ENCODE measurements at places on chromosomes 1 and 21.

DNA sequence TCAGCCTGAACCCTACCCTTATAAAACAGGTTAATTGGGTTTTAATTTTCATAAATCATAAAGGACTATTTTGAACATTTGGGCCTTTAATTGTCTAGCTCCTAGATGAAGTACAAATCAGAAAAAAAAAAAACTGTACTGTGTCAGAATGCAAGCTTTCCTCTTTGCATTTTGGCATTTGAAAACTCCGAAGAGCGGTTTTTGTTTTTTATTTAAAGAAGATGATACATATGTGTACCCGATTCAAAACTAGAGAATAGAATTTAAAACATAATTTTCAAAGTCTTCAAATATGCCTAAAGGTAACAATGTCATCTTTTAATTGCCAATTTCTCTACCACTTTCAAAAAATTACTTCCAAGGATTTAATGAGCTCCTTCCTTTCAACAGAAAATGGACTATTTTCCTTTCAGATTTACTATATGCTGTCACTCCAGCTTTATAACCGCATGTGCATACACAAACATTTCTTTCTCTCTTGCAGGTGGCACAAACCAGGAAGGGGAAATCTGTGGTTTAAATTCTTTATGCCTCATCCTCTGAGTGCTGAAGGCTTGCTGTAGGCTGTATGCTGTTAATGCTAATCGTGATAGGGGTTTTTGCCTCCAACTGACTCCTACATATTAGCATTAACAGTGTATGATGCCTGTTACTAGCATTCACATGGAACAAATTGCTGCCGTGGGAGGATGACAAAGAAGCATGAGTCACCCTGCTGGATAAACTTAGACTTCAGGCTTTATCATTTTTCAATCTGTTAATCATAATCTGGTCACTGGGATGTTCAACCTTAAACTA lies 33.7 kb downstream of the MRPL39 start:
- DNase-seq: no peak

GRCh38 chr1:2127187-2128145 lies 67.1 kb downstream of the FAAP20 start:
- DNase-seq: no peak

DNA sequence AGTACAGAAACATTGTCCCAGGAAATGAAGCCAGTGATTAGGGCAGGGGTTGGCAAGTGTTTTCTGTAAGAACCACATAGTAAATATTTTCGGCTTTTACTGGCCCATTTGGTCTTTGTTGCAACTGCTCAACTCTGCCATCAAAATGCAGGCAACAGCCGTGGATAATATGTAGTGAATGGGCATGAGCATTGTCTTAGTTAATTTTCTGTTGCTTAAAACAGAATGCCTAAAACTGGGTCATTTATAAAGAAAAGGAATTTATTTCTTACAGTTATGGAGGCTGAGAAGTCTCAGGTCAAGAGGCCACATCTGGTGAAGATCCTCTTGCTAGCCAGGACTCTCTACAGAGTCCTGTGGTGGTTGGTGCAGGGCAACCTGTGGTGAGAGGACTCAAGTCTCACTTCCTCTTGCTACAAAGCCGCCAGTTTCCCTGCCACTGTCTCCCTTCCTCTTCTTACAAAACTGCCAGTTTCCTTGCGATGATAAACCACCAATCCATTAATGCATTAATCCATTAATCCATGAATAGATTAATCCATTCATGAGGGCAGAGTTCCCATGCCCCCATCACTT lies 166.4 kb downstream of the PSMG1 start:
- DNase-seq: no peak

DNA sequence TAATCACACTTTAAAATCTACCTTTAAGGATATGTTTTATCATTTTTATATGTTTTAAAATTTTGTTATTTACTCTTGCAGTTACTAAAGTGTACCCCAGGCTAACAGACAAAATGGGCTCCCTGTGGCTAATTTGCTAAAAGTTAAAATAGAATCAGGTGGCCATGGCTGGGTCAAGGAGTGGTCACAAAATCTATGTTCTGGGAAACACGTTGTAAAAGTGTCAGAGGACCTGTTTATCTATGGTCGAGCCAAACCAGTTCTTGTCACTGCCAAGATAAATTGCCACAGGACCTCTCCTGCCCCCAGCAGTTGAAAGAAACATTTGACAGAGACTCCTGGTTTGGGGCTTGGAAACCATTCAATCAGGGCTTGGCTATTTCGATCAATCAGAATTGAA lies 21.2 kb upstream of the TTLL7 start:
- no peak for DNase-seq

DNA sequence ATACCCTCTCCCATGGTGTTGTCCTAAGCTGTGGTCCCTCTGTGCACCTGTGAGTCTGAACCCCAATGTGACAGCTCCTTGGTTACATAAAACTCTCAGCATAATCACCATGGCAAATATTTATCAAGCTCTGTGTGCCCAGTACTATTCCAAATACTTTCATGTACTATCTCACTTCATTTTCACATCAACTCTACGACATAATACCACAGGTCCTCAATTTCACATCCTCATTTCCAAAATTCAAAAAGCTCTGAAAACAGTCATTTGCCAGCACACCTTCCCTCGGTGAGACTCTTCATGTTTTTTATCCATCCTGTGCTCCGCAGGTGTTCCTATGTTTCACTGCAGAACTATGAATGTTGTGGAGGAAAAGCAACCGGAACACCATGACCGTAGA lies 12.4 kb upstream of the CREG1 start:
- DNase-seq: no peak

GRCh38 chr1:15004396-15004795 lies 149.2 kb upstream of the TMEM51 start:
- no peak for DNase-seq

DNA sequence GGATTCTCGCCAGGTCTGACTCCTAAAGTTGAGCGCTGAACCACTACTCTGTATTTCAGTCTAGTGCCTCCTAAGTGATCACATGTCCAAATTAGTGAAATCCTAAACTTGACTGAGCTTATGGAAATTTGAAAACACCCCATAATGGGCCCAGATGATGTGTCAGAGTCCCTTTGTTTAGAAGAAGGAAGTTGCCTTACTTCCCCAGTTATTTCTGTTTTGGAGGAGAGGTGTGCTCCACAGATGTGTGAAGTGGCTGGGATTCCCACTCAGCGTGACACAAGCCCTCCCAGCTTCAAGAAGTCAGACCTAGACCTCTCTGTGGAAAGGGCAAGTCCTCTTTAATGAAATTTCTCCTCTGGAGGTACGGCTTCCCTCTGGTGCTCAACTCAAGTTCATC lies 188.8 kb downstream of the TTLL7 start:
- DNase-seq: no peak

DNA sequence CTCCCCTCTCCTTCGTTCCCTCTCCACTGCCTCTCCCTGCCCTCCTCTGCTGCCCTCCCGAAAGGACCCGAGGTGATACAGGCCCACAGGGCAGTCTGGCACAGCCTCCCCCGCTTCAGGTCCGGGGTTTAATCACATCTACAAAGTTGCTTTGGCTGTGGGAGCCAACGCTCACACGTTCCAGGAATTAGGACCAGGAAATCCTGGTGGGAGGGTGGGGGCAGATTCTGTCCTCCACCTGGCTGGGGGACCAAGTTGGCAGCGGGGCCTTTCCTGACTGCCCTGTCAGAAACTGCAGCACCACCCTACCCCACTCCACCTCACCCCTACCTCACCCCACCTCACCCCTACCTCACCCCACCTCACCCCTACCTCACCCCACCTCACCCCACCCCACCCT lies 95.1 kb downstream of the WDR4 start:
- DNase-seq: no peak

DNA sequence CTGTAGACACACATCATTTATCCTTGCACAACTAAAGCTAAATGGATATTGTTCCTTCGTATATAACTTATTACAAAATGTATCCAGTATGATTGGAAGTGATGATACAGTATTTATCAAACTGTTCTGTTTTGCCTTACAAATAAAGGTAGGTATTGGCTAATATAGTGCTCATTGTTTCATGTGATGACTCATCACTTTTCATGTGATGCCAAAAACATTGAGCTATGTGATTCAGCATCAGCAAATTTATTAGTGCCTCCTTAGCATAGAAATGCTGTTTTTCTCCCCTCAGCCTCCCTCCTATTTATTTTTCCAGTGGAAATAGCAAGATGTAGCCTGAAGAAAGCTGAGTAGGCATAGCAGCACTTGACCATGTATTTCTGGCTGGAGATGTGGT lies 228.6 kb upstream of the LYPLAL1 start:
- no peak for DNase-seq

GRCh38 chr1:37055631-37056030 lies 21.3 kb upstream of the GRIK3 start:
- no peak for DNase-seq

DNA sequence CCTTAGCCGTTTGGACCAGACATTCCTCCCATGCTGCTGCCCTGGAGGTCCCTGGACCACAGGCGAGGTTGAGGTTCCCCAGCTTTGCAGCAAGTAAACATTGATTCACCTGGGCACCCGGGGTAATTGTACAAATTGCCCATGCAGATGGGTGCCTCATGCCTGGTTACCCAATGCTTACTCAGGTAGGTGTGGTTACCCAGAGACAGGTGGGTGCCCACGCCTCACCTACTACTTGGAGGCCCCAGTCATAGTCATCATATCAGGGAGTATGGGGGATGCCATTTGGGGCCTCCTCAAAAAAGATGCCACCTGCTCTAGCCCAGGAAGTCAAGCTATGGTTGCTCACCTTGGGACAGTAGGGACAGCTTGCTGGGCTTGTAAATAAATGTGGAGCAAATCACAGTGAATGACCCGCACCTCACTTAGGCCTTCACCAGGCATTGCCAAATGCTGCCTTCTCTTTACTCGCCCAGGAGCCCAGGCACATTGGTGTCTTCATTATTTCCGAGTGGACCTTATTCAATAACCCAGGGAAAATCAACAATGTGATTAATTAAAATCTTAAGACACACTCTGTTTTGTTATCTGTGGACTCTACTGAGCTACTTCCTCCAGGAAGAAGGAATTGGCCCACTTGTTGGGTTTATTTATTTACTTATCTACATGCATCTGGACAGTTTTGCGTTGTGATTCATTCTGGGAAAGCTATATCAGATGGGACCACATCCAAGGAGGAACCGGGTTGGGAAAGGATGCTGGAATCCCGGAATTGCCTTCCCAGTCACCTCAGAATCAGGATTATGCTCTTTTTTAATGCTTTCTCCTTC lies 35.6 kb upstream of the GRHL3 start:
- no peak for DNase-seq

- DNase-seq: no peak
Measured at GRCh38 chr1:159483501-159483900, 44.0 kb downstream of the OR10J1 start.

DNA sequence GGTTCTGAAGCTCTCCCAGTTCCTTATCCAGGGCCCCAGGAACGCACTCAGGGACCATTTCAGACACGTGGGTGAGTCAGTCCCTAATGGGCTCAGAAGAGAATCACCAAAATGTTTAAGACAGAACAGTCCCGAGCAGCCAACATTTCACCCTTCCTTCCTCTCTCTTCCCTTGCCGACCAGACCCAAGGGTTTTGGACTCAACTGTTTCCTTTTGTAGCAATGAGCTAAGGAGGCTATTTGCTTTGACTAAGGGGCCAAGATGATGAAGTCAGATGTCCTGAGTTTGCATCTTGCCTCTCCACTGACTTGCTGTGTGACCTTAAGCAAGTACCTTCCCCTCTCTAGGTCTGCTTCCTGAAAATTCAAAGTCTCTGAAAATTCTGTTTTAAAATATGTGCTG lies 472.3 kb upstream of the VAMP3 start:
- no peak for DNase-seq

GRCh38 chr1:190578526-190578925 lies 100.9 kb upstream of the BRINP3 start:
- no peak for DNase-seq

- no peak for DNase-seq
Measured at GRCh38 chr1:91031081-91031480, 9.2 kb upstream of the ZNF644 start.

DNA sequence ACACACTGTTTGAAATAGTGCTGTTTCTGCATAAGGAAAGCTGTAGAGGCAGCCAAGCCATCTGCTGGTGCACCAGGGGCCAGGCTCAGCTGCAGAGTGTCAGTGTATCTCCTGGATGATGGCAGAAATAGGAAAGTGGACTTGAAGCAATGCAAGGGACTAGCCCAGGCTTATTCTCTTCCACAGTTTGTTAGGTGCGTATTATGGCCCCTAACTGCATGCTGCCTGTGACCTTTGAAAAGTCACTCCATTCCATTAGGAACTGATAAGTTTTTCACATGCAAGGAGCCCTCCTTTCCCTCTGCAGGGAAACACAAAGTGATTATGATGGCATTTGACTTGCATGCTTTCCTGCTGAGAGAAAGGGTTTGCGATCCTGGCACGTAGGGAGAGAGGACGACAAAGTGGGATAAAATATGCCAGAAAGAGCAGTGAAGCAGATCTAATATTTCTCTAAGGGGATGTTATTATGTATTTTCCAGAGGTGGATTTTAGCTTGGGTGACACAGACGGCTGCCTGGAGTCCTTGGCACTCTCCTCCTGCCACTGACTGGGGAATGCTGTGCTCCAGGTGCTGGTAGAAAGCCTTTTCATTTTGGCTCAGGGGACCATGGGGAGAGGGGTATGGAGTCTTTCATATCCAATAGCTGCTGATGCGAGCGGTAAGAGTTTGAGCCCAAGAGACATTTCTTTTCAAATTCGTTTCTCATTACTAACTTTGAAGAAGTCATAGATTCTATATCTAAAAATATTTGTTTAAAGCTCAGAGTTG lies 402.1 kb upstream of the B3GALT2 start:
- DNase-seq: no peak

DNA sequence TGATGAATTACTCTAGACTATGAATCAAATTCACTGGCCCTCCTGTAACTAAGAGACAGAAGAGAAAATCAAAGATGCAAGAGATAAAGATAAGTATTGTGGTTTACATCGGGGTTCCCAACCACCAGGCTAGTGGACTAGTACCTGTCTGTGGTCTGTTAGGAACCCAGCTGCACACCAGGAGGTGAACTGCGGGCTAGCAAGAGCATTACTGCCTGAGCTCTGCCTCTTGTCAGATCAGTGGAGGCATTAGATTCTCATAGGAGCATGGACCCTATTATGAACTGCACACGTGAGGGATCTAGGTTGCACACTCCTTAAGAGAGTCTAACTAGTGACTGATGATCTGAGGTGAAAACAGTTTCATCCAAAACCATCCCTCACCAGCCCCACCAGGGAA lies 58.9 kb upstream of the DUSP10 start:
- no peak for DNase-seq

Data from activated naive CD4-positive, alpha-beta T cell treated with anti-CD3 and anti-CD28 coated beads, Interleukin-2, amount 50 U/mL, for 72 hours (primary cell).